ENCODE measurements at places on chromosomes 16 and 17.

- DNase-seq: peak; percentile 13
Measured at GRCh38 chr16:70470927-70471341, 16.5 kb downstream of the FCSK start.

DNA sequence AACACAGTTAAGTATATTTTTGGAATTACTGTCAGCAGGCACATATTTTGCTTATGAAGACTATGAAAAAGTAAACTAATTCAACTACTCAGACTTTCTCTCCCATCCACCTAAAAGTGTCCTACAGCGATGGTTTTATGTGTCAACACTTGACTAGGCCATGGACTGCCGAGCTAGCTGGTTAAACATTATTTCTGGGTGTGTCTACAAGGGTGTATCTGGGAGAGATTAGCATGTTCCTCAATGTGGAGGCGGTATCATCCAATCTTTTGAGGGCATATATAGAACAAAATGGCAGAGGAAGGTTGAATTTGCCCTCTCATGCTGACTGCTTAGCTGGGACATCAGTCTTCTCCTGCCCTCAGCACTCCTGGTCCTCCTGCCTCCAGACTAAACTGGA is 82.7 kb upstream of the CDYL2 start:
- DNase-seq: no peak

- peak; percentile 42 for DNase-seq
Measured at GRCh38 chr16:89602273-89602951, 11.0 kb upstream of the DPEP1 start.

DNA sequence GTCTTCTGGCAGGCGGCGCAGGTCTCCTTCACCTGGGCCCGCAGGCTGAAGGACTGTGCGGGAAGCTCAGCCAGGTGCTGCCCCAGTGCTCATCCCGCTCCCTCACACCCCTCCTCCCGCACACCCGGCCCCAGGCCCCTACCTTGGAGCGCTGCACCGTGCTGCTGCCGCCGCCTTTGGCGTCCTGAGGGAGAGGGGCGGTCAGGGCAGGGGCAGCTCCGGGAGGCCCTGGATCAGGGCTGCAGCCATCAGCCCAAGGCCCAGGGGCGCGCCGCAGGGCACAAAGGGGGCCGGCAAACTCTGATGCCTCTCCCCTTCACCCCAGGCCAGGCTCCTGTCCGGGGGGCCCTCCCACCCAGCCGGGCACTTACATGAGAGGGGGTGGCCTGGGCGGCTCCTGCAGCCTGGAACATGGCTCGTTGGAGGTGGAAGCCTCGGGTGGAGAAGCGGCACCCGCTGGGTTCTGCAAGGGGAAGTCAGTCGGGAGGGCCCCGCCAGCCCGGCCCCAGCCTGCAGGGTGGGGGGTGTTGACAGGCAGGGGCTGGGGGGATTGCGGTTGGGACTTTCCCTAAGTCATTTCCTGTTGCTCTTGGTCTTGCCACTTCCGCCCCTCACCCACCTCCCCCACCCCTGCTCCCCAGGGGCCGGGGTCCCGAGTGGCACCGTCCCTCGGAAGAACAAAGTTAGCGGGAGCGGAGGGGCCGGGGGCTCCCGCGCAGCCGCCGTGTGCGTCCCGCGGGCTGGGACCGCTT is 863 bp downstream of the LIMD2 start:
- peak; percentile 92 for DNase-seq

GRCh38 chr17:81480140-81481072 is 32.2 kb downstream of the ACTG1 start:
- DNase-seq: no peak

Measured in CD4-positive, alpha-beta T cell treated with Interleukin-1 beta for 1 hour (primary cell).